ENCODE measurements at places on chromosomes 16 and 17. TPM values are rescaled to one million over a fixed set of nuclear protein-coding genes. Genes with fewer than 3 reads are reported as not detected.

DNA sequence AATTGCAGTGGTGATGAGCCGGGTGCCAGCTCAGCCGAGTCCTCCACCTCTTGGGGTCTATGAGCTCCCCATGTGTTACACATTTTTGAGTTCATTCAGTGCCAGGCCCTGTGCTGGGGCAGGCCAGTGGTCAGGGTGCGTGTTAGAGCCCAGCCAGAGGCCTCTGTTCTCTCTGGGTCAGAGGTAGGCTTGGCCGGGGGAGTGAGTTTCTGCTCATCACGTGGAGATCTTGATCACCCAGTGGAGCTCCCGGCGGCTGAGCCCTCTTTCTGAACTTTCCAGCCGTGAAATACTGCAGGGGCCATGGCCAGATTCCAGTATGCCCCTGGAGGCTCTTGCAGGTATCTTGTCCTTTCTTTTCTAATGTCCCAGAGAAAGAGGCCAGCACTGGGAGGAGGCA, 93.0 kb downstream of the RAP1GAP2 start:
- H3K4me3 ChIP-seq = no peak overlapping the region
- no peaks in the 10 kb centered on the region for H3K4me1 ChIP-seq
- no peaks in the 10 kb centered on the region for H3K36me3 ChIP-seq
- no peak for DNase-seq

DNA sequence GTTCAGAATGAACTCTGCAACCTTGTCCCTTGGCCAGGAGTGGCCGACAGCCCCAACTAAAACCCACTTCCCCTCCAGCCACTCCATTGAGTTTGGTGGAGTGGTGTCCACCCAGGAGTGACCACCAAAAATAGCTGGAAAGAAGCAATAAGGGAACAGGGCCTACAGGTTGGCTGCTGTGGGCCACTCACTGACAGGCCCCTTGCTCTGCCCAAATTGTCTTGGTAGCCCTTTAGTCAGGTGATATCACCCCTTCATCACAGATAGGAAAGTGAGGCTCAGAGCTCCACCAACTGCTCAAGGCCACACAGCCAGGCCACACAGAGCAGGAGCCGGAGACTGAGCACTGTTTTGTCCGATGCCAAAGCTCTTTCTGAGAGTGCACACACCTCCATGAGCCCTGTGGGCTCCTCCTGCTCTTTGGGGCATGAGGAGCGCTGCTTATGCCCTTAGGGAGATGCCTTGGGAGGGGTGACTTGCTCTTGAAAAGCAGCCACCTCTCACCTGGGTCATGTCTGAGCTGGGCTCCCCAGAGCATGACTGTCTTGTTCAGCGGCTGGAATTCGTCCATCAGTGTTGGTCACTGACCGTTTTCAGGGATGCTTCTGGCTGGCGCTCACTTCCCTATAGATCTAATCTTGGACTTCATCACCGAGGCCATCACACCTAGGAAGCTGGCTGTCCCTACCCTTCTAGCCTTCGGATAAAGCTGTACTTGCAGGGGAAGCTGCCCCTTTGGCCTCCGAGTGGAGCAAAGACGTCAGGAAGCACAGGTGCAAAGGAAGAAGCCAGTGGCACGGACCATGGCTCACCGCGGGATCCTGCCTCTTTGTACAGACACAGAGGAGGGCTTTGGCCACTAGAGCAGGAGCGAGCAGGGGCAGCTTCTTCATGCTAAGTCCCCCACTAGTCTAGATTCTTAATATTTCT, 186.0 kb upstream of the ZNF469 start:
- no peaks in the 10 kb centered on the region for H3K36me3 ChIP-seq
- H3K4me3 ChIP-seq = no peak overlapping the region
- no peak for DNase-seq
- no peaks in the 10 kb centered on the region for H3K4me1 ChIP-seq
- no peak overlapping the region for H3K27ac ChIP-seq

- peak overlapping the region; percentile 5 for H3K4me3 ChIP-seq
- DNase-seq = no peak
- peaks cover 7% of the 10 kb centered on the region for H3K4me1 ChIP-seq
- H3K27ac ChIP-seq = no peak overlapping the region
- H3K36me3 ChIP-seq = no peaks in the 10 kb centered on the region
- peaks cover 14% of the 10 kb centered on the region for H3K27me3 ChIP-seq
Measured at GRCh38 chr17:38674014-38674748, 576 bp downstream of the EPOP start.

GRCh38 chr17:61551255-61551742, 39.7 kb downstream of the NACA2 start:
- no peaks in the 10 kb centered on the region for H3K27me3 ChIP-seq
- no peaks in the 10 kb centered on the region for H3K36me3 ChIP-seq
- no peak overlapping the region for H3K27ac ChIP-seq
- no peak overlapping the region for H3K4me3 ChIP-seq
- DNase-seq = no peak
- no peaks in the 10 kb centered on the region for H3K4me1 ChIP-seq

DNA sequence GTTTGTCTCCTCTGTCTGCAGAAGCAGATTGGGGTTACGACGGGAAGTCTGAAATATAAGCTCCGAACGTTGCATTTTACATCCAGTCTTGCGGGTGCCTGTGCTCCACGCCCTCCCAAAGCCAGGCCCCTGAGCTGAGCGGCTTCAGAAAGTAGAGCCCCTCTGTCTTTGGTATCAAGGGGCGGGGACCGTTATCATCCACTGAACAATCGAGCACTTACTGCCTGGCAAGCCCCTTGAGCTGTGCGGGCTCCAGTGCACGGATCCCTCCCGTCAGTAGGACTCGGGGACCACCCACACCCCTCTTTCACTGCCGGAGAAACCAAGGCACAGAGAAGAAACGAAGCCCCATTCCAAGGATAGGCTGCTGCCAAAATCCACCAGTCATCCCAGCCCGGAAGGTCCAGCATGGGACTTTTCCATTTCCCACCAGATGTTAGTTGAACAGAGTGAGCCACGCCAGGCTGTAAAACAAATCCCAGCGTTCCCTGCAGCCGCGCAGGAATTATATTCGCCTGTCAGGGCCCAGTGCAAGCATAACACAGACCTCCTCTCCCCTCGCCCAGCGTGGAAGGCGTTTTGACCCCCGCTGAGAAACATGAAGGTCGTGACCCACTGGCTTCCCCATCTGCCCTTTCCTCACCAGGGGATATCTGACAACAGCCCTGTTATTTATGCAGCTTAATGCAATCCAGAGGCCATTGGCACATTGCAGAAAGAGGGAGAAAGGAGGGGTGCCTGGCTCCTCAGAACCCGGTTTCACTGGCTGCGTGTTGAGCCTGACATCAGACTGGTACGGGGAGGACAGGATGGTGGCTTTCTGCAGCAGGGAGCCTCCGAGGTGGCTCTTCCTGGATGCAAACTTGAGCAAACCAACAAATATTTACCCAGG, 212.2 kb upstream of the FOXF1 start:
- no peak for DNase-seq
- no peaks in the 10 kb centered on the region for H3K4me1 ChIP-seq
- H3K27ac ChIP-seq = no peak overlapping the region

GRCh38 chr16:6616746-6617145, 715.9 kb upstream of the RBFOX1 start:
- no peaks in the 10 kb centered on the region for H3K4me1 ChIP-seq
- H3K36me3 ChIP-seq = no peaks in the 10 kb centered on the region
- no peaks in the 10 kb centered on the region for H3K27me3 ChIP-seq
- no peak overlapping the region for H3K27ac ChIP-seq
- DNase-seq = no peak

- H3K4me3 ChIP-seq = no peak overlapping the region
- H3K4me1 ChIP-seq = no peaks in the 10 kb centered on the region
- H3K36me3 ChIP-seq = no peaks in the 10 kb centered on the region
- H3K27ac ChIP-seq = no peak overlapping the region
- H3K27me3 ChIP-seq = no peaks in the 10 kb centered on the region
- DNase-seq = no peak
Measured at GRCh38 chr16:761625-762513, 1.3 kb downstream of the MSLN start.

GRCh38 chr16:57462978-57463362, 491 bp downstream of the POLR2C start:
- peaks cover 28% of the 10 kb centered on the region for H3K36me3 ChIP-seq
- H3K4me3 ChIP-seq = peak overlapping the region; percentile 92

DNA sequence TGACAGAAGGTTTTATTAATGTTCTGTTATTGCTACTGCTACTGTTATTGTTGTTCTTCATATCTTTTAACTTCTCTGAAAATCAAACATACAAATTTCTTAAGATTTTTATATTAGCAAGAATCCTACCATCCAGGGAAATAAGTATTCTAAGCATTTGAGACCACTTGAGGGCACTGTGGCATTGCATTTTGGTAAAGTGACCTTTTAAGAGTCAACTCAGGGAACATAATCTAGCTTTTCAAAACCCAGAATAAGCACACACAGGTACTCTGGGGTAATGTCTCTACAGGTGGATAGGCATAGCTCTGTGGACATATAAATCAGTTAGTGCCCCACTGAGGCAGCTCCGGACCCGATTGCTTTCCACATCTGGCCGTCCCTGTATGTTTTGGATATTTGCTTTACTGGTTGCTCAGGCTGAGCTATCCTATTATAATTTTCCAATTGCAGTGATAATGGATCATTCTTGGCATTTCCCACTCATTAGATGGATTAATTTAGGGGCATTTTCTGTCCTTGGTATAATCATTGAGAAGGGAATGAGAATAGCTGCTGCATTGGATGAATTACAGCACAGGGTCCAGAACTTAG, 1425.1 kb upstream of the CDH8 start:
- no peak for DNase-seq
- no peaks in the 10 kb centered on the region for H3K27me3 ChIP-seq
- H3K27ac ChIP-seq = no peak overlapping the region
- no peak overlapping the region for H3K4me3 ChIP-seq

Gene SLX4
- total RNA-seq = 11.7 TPM

Gene KRT12
- total RNA-seq = not detected
